Activated naive CD8-positive, alpha-beta T cell treated with anti-CD3 and anti-CD28 coated beads, Interleukin-2, amount 10 ng/mL, durations not matched to agents 7 days and 5 days (primary cell): ENCODE measurements at places on chromosomes 4 and X.

GRCh38 chrX:104168127-104168526, 1.9 kb downstream of the FAM199X start:
- DNase-seq = no peak

DNA sequence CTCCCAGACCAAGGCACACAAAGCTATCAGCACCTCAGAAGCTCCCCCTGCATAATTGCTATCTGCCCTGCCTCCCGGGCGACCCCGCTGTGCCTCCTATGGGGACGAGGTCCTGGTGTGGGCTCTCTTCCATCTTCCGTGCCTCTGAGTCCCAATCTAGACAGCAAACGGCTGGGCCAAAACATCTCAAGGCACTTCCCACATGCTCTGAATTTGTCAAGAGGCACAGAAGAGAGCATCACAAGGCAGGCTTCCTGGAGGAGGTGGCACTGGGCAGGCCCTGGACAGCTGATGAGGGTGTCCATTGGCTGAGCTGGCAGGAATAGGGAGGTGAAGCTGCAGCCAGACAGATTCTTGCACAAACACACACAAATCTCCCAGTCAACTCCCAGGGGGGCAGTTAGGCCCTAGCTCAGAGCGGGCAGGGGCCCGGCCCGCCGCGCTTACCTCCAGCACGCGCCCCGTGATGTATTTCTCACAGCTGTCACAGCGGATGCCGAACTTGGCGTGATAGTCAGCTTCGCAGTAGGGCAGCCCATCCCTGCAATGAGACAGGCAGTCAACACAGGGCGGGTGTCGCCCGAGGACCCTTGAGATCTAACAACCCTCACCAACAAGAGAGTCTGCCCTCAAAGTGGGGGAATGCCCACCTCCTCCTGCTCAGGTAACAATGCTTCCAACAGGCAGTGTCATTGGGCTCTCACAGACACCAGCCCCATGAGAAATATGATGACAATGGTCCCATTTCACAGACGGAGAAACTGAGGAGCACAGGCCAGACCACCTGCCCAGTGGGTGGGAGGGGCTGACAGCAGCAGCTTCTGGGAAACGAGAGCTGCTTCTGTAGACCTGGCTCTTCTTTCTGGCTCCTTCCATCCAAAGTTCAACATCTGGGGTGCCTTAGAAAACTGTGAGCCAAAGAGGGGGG, 81.2 kb downstream of the ABLIM2 start:
- DNase-seq = no peak

GRCh38 chr4:178752954-178753525, 1310.8 kb upstream of the AGA start:
- DNase-seq = no peak

- DNase-seq = no peak
Measured at GRCh38 chr4:98671131-98671530, 12.7 kb upstream of the TSPAN5 start.

GRCh38 chr4:94689155-94689860, 68.4 kb upstream of the BMPR1B start:
- DNase-seq = no peak

GRCh38 chr4:24229978-24230377, 340.1 kb upstream of the PPARGC1A start:
- DNase-seq = no peak

DNA sequence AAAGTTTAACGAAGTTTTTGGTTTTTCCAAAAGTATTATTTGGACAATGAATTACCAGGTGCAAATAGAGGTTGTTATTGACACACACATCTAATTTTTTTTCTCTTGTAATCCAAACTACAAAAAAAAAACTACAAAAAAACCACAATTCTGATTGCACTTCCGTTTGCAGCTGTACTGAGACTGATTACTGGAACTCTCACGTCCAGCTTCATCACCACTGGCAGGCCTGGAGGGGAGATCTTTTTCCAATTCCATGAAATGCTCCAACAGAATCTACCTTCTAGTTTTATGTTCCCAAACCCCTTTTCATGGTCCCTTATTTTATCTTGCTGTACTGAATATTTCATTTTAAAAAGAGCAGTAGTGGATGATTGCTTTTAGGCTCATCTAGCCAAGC, 1118.3 kb downstream of the C4orf33 start:
- no peak for DNase-seq

DNA sequence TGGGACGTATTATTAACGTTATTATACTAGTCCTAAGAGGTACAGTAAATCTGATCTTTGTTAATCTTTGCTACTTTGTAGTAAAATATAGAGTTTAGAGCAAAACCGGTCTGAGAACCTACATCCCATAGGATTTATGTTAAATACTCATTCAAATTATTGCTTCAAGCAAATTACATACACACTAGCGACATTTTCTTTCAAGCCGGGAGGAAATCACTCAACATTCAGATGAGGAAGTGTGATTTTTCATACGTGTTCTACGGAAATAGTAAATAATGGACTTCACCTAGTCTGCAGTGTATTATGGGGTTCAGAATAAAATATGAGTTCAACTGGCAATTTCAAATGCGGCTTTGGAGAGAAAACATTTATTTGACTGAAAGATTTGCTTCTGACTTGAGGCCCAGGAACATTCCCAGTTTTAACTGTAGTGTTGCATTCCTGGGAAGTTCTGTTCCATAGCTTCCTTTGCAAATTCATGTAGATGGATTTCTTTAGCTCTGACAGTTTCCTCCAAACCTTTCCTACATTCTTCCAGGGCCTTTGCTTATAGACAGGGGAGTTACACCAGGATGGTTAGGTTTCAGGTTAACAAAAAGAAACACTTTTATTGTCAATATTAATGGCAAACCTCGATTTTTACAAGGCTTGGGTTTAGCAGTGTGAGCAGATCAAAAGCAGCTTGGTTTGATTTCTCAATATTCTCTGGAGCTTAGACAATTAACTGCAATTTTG, 5.3 kb upstream of the HAND2 start:
- no peak for DNase-seq

DNA sequence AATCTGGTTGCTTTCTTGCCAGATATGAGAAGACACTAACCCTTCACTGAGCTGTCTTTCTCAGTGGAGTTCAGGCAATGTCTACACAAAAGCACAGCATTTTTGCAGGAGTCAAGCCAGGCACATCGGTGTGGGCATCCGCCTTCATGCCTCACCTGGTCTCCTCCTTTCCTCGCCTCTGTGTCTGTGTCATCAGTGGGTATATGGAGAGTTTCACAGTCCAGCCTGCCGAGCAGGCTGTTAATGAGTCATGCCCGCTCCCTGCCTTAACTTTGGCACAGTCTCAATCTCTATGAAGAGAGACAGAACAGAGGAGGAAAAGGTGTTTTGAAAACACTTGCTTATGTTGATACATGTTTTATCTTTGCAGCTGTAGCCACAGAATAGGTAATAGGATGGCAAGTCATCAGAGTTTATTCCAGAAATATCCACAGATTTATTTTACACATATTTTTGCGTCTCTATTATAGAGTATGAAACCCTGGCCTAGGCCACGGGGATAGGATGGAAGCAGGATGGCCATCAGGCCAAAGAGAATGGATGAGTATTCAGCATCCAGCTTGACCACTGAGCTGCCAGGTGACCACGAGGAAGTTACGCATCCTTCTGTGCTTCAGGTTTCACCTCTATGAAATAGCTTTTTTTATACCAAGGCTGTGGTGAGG, 32.8 kb upstream of the MAML3 start:
- DNase-seq = no peak

GRCh38 chr4:81648576-81649275, 177.0 kb upstream of the RASGEF1B start:
- DNase-seq = peak; percentile 52

DNA sequence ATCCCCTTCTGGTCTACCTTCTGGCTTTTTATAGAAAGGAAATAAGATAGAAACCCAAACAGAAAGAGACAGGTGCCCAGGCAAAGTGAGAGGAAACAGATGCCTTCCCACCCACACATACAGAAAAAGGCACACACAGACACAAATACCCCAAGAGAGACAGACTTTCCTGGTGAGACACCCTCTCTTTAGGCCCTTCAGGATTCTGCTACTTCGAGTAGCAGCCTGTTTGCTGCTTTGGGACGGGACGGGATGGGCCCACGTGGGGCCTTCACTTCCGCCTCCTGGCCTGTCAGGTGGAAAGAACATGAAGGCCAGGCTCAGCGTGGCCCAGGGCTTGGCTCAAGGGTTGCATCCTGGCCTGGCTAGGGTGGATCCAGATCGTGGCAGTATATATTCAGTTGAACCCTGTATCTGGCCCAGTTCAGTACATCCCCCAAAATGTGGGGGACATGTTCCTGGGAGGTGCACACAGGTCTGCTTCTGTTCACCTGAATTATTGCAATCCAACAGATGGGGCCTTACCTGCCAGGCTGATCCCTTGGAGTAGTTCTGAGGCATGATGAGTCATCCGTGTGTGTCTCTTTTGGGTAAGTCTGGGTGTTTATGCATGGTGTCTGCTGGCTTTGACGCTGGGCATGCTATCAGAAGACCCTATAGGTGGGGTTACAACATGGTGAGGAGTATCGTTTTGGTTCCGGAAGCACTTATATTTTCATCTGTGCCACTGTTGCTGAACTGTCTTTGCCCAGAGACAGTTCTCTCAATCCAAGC, 2.4 kb downstream of the ZNF275 start:
- DNase-seq = no peak

DNA sequence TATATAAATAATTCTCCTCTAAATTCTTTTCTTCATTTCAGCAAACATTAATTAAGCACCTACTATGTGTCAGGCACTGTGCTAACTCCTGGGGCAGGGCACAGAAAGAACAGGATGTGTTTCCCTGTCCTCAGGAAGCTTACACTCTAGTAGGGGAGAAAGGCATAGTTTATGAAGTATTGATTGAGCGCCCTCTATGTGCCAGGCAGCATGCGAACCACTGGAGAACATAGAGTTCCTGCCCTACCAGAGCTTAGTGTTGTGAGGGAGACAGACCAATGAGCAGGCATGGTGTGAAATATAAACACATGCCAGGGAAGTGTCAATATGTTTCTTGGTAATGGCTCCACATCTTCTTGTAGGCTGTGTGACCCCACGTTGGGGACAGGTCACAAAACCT, 3.7 kb downstream of the ADGRG4 start:
- DNase-seq = no peak

DNA sequence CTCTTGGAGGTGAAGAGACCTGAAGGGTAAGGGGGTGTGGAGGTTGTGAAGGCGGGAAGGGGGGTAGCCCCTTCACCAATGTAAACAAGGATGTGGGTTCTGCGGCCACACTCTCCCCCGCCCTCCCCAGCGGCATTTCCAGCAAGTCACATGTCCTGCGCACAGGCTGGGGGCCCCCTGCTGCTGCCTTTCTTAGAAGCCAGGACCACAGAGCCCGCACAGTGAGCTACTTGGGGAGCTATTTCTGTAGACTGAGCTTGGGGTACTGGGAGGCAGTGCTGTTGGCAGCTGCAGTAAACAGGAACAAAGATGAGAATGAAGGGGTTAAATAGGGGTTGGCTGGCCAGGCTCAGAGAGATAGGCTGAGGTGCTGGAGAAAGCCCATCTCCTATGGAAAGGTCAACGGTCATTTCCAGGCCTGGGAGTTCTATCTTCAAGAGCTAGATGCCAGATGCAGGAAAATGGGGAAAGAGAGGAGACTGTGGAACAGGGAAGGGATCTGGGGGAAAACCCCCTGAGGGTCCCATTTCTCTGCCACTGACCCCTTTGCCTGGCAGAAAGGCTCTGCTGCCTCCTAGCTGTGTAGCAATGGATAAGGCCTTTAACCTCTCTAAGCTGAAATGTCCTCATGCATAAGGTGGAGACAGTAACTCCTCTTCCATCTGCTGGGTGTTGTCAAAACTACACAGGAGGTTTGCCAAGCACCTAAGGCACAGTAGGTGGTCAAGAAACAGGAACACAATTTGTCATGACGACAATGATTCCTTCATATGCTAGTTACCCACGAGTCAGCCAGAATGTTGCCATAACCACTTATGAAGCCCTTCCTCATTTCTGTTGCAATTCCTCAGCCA, 18.5 kb upstream of the PIM2 start:
- peak; percentile 83 for DNase-seq

DNA sequence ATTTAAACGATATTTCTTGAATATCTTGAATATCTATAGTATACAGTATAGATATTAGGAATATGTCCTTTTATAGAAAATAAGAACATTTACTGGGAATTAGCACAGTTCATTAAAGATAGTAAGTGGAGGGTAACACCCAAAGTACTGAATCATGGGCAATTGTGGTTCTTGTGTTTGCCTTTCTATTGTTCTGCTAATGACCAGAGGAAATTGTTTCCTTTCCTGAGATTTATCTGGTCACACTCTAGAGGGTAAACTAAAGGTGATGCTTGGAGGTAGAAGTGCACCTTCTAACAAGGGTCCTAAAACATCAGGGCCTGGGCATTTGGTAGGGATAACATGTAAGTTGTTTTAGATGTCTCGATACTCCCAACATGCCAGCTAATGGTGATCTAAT, 241.3 kb upstream of the SFRP2 start:
- no peak for DNase-seq

DNA sequence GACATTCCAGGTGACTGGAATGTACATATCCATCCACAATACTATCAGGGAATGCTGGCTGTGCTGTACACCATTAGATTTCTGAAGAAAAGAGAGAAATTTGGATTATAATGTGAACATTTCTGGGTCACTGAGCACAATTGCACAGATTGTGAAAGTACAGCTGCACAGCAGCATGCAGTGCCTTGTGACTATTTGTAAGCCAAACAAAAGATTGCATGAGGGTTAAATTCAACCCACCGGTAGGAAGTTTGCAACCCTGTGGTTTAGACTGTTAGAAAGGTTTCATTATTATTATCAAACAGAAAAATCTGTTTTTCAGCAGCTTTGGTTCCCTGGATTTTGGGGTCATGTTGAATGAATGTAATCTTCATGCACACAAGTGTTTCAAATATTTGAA, 24.5 kb downstream of the DDIT4L start:
- no peak for DNase-seq

- no peak for DNase-seq
Measured at GRCh38 chr4:40195182-40196177, 1.4 kb upstream of the RHOH start.

GRCh38 chr4:39256436-39256835, 74.1 kb downstream of the WDR19 start:
- DNase-seq = no peak

DNA sequence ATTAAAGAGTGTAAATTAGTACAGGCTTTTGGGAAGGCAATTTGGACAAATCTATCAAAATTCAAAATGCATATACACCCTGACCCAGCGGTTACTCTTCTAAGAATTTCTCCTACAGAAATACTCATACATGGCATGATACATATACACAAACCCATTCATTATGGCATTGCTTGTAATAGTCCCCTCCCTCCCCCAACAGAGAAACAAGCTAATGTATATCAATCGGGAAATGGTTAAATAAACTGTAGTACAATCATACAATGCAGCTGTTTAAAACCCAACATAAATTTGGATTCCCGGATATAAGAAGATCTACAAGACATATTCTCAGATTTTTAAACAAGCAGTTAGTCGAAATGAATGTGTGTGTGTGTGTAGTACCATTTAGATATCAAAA, 808 bp downstream of the HUWE1 start:
- DNase-seq = no peak

GRCh38 chr4:95539106-95539505, 9.7 kb downstream of the UNC5C start:
- no peak for DNase-seq

DNA sequence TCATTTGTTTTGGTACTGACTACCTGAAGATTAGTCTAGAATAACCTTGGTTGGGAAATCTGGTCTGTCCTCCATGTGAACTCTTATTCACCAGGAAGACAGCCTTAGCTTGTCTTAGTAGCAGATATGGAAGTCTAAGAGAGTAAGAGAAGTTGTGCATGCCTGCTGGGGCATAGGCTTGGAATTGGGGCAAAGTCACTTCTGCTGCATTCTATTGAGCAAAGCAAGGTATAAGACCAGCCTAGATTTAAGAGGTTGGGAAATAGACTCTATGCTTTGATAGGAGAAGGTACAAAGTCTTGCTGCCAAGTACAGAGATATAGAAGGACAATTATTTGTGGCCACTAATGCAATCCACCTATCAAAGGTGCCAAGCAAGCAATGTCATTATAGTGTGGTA, 464.0 kb upstream of the BOD1L1 start:
- no peak for DNase-seq
